ENCODE measurements at places on chromosomes 16 and 17. TPM values are rescaled to one million over a fixed set of nuclear protein-coding genes. Genes with fewer than 3 reads are reported as not detected.

Gene CD300LG
- total RNA-seq, result 4.0 TPM

Gene PRDM7
- not detected for total RNA-seq

Gene KRTAP4-3
- total RNA-seq, result not detected

Gene ELOB
- 205 TPM for total RNA-seq

Gene SLC47A1
- total RNA-seq, result 5.4 TPM

Gene C16orf96
- 0.20 TPM for total RNA-seq

Gene SOX8
- 0.60 TPM for total RNA-seq
